ENCODE measurements at places on chromosomes 6 and 20.

- no peak for DNase-seq
These were observed 13.9 kb downstream of the RPS10 start for GRCh38 chr6:34412016-34412415.

DNA sequence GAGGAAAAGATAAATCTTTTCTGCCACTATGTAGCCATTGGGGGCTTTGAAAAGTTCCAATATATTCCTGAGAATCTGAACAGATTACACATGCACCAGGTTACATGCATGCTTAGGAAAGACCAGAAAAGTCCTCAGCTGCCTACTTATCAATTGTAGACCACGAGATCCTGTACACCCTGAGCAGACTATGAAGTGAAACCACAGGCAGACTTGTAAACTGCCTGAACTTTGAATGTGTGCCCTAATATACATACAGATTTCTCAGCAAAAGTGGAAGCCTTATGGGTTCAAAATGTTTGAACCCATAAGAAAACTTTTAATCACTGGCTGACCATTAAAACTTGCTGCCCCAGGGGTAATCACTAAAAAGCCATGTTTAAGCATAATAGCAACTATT is 273.5 kb upstream of the RUNX2 start:
- no peak for DNase-seq

GRCh38 chr6:30394139-30394538 is 49.2 kb downstream of the RPP21 start:
- peak; percentile 88 for DNase-seq

- no peak for DNase-seq
These were observed 295.2 kb downstream of the TBC1D7 start for GRCh38 chr6:13033145-13033544.

GRCh38 chr6:146433881-146434731 is 109.5 kb upstream of the RAB32 start:
- peak; percentile 71 for DNase-seq

GRCh38 chr6:7588506-7588905 is 1.5 kb upstream of the SNRNP48 start:
- DNase-seq: peak; percentile 38

- DNase-seq: no peak
These were observed 73.6 kb downstream of the SCAF8 start for GRCh38 chr6:154806804-154807203.

DNA sequence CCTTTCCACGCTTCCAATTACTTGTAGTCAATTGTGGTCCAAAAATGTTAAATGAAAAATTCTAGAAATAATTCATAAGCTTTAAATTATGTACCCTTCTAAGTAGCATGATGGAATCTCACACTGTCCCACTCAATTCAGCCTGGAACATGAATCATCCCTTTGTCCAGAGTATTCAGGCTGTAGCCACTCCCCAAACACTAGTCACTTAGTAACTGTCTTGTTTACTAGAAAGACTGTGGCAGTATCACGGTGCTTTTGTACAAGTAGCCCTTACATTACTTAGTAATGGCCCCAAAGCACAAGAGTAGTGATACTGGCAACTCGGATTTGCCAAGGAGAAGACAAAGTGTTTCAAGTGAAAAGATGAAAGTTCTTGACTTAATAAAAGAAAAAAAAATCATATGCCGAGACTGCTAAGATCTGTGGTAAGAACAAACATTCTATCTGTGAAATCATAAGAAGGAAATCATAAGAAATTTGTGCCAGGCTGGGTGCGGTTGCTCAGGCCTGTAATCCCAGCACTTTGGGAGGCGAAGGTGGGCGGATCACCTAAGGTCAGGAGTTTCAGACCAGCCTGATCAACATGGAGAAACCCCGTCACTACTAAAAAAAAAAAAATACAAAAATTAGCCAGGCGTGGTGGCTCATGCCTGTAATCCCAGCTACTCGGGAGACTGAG is 168.5 kb upstream of the SIM1 start:
- peak; percentile 69 for DNase-seq

Data from DMS53 (cell line).